ENCODE measurements at places on chromosomes 11 and 22.

- DNase-seq: no peak
These were observed 62.4 kb downstream of the NELL1 start for GRCh38 chr11:20731676-20732215.

- DNase-seq: no peak
These were observed 28.0 kb downstream of the USP35 start for GRCh38 chr11:78216571-78217287.

- DNase-seq: peak; percentile 0
These were observed 9.7 kb upstream of the ANKK1 start for GRCh38 chr11:113377681-113378412.

GRCh38 chr11:9741260-9741659 lies 77.4 kb downstream of the SWAP70 start:
- no peak for DNase-seq

DNA sequence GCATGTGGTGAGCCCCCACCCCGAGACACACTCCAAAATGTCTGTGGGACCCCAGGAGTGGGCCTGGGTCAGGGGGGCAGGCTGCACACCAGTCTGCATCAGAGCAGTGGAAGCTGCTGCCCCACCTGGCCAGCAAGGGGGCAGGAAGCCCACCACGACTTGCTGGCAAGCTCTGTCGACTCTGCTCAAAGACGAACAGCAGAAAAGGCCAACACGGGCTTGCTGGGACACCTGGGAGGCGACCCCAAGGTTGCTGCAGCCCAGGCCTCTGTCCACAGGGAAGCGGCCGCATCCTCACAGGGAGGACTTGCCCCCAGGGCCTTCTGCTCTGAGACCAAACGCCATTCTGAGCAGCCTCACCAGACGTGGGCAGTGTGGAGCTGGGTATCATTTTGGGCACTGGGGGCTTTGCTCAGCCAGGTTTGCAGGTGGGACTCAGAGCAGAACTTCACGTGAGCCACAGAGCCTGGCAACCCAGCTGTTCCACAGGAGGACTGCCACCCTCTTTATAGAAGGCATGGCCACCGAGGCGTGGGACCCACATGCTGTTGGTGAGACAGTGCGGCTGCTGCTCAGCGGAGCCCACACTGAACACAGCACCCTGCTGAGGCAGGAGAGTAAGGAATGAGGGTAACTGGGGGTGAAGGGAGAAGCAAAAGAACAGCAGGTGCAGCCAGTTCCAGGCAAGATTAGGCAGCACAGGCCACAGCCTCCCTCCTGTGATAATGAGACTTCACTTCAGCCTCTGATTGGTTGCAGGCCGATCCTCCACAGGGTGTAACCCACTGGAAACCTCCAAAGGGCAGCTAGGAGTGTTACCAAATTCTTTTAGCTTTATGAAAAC lies 11.0 kb downstream of the IL17REL start:
- peak; percentile 29 for DNase-seq

GRCh38 chr11:45025716-45026492 lies 75.2 kb upstream of the TP53I11 start:
- DNase-seq: peak; percentile 34

DNA sequence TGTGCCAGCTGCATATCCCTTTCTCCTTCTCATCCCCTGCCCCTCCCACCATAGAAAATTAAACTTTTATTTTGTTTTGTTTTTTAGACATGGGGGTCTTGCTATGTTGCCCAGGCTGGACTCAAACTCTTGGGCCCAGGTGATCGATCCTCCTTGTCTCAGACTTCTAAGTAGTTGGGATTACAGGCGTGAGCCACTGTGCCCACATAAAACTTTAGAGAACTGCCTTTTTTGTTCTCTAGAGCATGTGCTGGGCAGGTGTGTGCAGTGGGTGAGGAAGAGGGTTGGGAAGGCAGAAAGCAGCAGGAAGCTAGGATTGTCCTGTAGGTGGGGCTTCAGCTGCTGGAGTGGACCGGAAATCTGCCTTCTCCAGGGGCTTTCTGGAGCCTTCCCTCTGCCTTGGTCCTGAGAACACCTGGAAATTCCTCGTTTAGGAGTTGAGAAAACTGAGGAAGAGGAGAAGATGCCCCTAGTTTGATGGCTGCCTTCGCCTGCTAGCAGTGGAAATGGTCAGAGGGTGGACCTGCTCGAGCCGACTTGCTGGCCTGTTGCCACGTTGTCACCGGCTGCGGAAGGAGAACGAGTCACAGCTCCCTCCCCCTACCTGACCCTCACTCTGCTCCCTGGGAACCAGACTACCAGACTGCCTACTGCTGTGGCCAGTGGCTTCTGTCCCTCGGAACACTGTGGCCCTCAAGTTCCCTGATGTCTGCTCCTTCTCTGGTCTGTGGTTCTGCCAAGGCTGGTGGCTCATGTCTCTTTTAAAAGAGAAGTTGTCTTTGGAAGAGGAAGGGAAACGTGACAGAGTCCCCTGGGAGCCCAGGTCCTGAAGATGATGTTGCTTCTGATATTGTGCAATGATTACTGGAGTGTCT lies 4.0 kb downstream of the ST14 start:
- no peak for DNase-seq

- DNase-seq: no peak
These were observed 15.2 kb upstream of the MMP7 start for GRCh38 chr11:102545701-102546100.

- DNase-seq: no peak
These were observed 128.0 kb downstream of the DSCAML1 start for GRCh38 chr11:117669062-117669461.

- DNase-seq: no peak
These were observed 889 bp upstream of the DMC1 start for GRCh38 chr22:38570779-38571364.

- no peak for DNase-seq
These were observed 89.0 kb downstream of the MICAL2 start for GRCh38 chr11:12199231-12199948.

Data from NCI-H1694 (cell line).